ENCODE measurements at places on chromosomes 6 and 20. TPM values are rescaled to one million over a fixed set of nuclear protein-coding genes. Genes with fewer than 3 reads are reported as not detected.

- H3K27me3 ChIP-seq = no peaks in the 10 kb centered on the region
- no peak overlapping the region for H3K27ac ChIP-seq
- H3K4me3 ChIP-seq = no peak overlapping the region
These were observed 32.0 kb downstream of the QKI start for GRCh38 chr6:163446549-163446948.

- no peak for DNase-seq
- H3K4me3 ChIP-seq = no peak overlapping the region
- H3K4me1 ChIP-seq = peaks cover 31% of the 10 kb centered on the region
- peak overlapping the region; percentile 97 for H3K27ac ChIP-seq
- H3K27me3 ChIP-seq = no peaks in the 10 kb centered on the region
- no peaks in the 10 kb centered on the region for H3K36me3 ChIP-seq
These were observed 8.1 kb upstream of the HSP90AB1 start for GRCh38 chr6:44238687-44239350.

DNA sequence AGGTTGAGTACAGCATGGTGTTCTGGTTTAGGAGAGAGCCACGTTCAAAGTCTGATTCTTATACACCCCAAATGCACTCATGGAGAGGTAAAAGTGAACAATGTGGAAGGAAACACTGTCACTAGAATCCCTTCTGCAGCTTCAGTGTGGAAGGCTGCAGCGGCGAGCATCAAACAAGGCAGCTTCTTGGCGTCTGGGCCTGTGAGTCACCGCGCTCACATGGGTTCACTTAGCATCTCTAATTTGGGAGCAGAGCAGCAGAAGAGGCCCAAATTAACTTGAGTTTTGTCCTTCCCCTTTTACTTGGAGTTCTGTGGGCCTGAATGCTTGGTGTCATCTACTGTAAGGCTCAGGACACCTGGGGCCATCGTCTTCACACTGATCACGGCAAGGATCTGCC is 10.9 kb upstream of the E2F1 start:
- H3K4me3 ChIP-seq = no peak overlapping the region
- H3K4me1 ChIP-seq = peaks cover 3% of the 10 kb centered on the region

GRCh38 chr20:1205802-1206201 is 2.5 kb downstream of the C20orf202 start:
- no peaks in the 10 kb centered on the region for H3K36me3 ChIP-seq
- no peaks in the 10 kb centered on the region for H3K27me3 ChIP-seq
- H3K4me3 ChIP-seq = no peak overlapping the region
- peak overlapping the region; percentile 27 for H3K27ac ChIP-seq
- H3K4me1 ChIP-seq = no peaks in the 10 kb centered on the region

DNA sequence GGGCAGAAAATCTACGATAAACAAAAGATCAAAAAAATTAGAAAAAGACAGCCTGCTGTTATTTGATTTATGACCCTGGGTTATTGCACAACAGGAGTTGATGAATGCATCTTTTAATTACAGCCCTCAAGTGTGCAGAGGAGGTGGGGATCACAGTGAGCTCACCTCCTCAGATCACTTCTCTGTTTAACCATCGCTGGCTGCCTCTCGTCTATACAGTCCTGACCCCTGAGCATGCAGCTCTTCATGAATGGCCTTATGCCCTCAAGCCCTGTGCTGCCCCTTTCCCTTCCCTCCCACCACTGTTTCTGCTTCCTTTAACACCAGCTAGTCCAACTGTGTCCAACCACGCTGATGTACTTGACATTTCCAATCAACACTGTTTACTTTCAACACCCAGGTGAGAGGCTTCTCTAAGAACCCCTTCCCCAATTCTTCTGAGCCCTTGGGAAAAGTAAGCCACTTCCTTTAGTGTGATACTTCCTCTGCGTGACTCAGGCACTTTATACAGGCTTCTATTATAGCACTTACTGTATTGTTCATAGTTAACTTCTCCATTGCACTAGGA is 60.6 kb upstream of the RIPOR2 start:
- peaks cover 11% of the 10 kb centered on the region for H3K4me1 ChIP-seq
- no peaks in the 10 kb centered on the region for H3K36me3 ChIP-seq
- H3K4me3 ChIP-seq = no peak overlapping the region
- H3K27ac ChIP-seq = peak overlapping the region; percentile 32

DNA sequence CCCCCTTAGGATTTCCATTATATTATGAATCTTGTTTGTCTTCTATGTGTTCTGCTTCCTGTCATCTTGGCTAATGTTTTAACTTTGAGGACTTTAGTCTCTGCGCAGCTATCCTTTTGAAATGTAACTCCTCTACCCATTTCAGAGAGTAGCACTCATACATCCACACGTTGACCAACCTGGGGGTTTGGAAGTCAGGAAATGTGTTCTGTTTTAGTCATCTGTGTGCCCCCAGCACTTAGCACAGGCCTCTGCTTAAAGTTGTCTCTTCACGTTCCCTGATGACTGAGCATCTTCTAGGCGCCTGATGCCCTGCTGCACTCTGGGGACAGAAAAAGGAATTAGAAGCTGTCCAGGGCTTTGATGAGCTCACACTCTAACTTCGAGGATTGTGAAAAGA is 47.9 kb downstream of the HMGN3 start:
- H3K27me3 ChIP-seq = no peaks in the 10 kb centered on the region
- no peak overlapping the region for H3K27ac ChIP-seq
- H3K4me3 ChIP-seq = no peak overlapping the region
- no peak for DNase-seq
- H3K36me3 ChIP-seq = no peaks in the 10 kb centered on the region

GRCh38 chr6:34519971-34520644 is 36.0 kb downstream of the SPDEF start:
- no peak for DNase-seq
- no peaks in the 10 kb centered on the region for H3K27me3 ChIP-seq
- H3K36me3 ChIP-seq = no peaks in the 10 kb centered on the region
- no peak overlapping the region for H3K27ac ChIP-seq
- H3K4me3 ChIP-seq = no peak overlapping the region

GRCh38 chr6:72048080-72048479 is 161.7 kb downstream of the RIMS1 start:
- no peaks in the 10 kb centered on the region for H3K36me3 ChIP-seq
- no peak overlapping the region for H3K4me3 ChIP-seq
- no peaks in the 10 kb centered on the region for H3K27me3 ChIP-seq
- H3K4me1 ChIP-seq = no peaks in the 10 kb centered on the region

- peaks cover 70% of the 10 kb centered on the region for H3K36me3 ChIP-seq
- H3K4me1 ChIP-seq = peaks cover 4% of the 10 kb centered on the region
- no peak overlapping the region for H3K27ac ChIP-seq
These were observed 18.6 kb downstream of the UCKL1 start for GRCh38 chr20:63937596-63937995.

PCK1 gene
- not detected for total RNA-seq

FHL5 gene
- total RNA-seq = 14.1 TPM

SLC32A1 gene
- not detected for total RNA-seq
